ENCODE measurements at places on chromosomes 3 and 15.

DNA sequence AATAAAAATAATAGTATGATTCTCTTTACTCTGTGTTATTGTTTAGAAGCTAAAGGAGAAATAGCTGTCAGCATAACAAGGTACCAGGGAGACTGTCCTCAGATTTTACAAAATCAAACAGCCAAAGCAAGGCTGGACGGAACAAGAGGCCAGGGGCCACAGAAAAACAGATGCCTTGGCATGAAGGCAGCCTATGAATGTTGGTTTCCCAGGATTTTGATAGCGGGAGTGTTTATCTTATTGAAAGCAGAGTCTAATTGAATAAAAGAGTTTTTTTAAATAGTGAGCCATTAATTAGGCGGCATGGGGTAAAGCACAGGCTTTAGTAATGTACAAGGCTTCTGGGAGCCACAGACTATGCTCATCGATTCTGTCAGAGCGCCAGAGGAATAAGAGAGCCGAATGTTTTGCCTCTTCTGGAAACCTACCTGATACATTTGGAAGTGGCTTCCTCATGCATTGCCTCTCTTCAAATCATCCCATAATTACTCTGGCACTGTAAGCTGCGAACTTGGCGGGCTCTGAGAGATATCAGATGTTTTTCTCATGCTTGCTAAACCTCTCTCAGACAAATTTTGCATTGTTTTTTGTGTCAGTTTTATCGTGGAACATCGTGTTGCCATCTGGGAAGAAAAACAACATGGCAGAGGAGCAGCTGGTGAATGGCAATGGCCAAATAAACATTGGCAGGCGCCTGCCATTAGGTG is 30.4 kb upstream of the TMCO5A start:
- DNase-seq = no peak

DNA sequence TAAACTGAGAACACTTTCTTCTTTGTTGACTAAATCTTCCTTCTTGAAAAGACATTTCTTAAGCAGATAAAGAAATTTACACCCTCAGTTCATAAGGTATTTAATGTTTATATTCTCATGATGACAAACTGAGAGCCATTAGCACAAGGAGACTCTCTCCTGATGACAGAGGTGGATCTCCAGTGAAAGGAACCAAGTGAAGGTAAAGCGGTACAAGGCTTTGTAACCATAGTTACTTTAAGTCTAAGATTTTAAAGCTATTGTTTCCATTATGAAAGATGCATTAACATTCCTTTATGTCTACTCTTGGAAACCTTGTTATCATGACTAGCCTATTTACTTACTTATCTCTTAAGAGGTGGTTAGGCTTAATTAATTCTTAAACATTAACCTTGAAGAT is 737.1 kb downstream of the MECOM start:
- no peak for DNase-seq

DNA sequence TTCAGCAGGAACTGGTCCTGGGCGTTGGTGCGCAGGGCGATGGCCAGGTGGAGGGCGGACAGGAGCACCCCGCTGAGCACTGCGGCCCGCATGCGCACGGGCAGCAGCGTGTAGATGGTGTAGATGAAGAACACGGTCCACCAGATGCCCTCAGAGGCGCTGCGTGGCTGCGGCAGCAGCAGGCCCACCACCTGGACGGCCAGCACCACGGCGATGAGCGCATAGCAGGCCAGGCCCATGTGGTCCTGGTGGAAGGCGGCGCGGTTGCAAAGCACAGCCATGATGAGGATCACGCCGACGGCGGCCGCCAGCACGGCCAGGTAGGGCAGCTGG is 1.5 kb downstream of the ADCY5 start:
- no peak for DNase-seq

- no peak for DNase-seq
Measured at GRCh38 chr3:193574488-193575070, 18.4 kb upstream of the OPA1 start.

GRCh38 chr3:144879701-144880100 is 908.1 kb downstream of the DIPK2A start:
- DNase-seq = no peak

- no peak for DNase-seq
Measured at GRCh38 chr3:37979541-37980461, 10.8 kb upstream of the VILL start.

DNA sequence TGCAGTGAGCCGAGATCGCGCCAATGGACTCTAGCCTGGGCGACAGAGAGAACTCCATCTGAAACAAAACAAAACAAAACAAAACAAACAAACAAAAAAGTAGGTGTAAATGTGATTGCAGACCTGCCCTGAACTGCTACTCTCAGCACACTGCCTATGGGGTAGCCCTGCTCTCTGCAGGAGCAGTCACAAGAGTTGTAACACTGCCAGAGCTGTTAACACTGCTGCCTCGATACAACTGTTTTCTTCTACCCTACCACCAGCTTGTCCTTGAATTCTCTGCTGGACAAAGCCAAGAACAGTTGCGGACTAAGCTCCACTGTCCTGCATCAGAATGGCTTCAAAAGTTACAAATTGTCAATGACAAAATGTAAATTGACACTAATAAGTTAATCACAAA is 89.3 kb downstream of the ALCAM start:
- no peak for DNase-seq

GRCh38 chr3:139342054-139342453 is 1.8 kb upstream of the MRPS22 start:
- DNase-seq = no peak

- DNase-seq = no peak
Measured at GRCh38 chr3:33597257-33597689, 120.8 kb downstream of the CLASP2 start.

DNA sequence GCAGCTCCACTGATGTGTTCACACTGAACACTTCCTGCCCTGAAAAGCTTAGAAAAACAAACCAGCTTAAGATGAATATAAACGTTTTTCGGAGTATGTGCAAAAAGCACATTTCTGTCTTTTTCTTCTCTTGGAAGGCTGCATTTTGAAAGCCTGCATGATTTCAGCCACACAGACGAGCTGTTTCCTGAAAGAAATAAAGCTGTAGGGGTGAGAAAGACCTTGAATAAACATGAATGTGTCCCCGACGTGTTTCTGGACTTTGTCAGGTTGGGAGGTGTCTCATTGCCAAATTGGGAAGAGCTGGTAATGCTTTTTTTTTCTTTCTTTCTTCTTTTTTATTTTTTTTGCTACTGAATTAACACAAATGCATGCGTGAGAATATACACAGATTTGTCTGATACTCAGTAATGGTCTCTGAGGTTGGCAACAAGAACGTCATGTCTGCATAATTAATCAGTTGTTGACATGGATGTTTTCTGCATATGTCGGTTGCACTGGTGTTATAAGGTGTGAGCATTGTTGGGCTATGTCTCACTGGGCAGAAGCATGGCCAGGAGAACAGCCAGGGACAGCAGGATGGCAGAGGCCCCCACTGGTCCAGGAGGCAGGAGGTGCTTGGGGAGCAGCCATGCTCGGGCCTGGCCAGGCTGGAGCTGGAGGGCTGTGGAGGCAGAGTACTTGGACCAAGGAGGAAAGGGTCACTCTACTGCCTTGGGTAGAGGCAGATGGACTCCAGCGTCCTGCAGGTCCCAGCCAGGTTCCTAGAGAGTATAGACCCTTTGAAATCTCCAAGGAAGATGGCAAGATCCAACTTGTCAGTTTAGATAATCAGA is 39.0 kb downstream of the ADAMTSL3 start:
- DNase-seq = no peak

DNA sequence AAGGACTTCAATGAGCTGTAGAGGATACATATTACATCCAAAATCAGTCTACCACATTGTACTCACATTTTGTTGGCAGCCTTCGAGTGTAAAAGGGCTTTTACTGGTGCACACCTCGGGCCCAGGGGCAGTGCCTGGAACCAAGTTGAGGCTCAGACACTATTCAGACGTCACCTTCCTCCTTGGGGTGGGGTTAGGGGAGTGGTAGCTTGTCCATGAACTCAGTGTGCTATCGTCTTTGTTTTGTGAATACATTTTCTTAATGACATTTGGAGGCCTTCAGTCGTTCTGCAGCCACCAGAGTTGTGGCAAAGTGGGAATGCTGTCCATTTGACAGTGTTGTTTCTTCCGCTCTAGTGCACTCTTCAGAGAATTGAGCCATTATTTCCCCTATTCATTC is 114.2 kb downstream of the PGPEP1L start:
- no peak for DNase-seq

DNA sequence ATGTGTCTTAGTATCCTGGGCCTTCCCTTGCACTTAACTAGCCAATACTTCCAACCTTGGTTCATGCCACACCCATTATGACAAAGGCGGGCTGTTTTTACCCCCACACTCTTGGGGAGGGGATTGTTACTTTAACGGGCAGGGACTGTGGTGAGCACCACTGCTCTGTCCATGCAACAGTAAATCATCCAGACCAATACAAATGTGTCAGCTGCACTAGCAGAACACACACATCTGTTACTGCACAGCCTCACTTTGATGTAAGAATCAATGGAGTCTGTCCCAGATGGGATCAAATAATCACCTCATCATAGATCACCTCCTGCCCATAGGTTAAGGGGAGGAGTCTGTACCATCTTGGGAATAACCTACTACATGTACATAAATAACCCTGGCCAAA is 58.1 kb downstream of the NPAP1 start:
- no peak for DNase-seq

- DNase-seq = no peak
Measured at GRCh38 chr15:66644869-66645268, 57.2 kb upstream of the SMAD6 start.

- no peak for DNase-seq
Measured at GRCh38 chr15:89335298-89336041, 846 bp upstream of the POLG start.

DNA sequence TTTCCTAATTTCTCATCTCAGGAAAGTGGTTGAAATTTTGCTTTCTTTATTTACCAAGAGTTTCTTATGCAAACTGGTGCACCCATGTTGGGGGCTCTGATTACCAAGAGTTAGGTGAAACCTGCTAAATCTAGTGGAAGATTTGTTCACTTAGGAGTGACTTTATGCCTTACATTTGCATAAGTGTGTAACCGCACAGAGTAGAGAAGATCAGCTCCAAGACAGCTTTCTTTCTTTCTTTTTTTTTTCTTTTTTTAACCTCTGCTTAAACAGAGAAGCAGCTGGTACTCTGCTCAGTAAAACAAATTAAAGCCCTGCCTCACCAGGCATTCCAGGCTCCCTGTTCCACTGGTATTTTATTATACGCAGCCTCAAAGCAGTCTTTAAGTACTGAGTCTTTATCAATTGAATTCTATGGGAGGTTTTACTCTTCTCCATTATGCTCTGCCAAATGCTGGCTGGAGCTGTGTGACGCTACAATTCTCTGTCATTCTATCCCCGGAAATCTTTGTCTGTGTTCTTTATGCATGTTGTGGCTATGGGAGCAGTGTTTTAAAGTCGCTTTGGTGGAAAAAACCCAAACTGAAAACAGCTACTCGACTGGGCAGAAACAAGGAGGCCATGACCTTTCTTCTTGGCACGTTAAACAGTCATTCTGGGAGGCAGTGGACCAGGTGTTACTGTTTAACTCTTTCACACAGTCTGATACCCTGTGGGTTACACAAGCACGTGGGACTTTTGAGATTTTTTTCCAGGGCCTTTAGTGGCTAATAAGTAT is 55.2 kb upstream of the GBE1 start:
- no peak for DNase-seq

GRCh38 chr3:71584394-71585011 is 975 bp upstream of the FOXP1 start:
- DNase-seq = peak; percentile 39

DNA sequence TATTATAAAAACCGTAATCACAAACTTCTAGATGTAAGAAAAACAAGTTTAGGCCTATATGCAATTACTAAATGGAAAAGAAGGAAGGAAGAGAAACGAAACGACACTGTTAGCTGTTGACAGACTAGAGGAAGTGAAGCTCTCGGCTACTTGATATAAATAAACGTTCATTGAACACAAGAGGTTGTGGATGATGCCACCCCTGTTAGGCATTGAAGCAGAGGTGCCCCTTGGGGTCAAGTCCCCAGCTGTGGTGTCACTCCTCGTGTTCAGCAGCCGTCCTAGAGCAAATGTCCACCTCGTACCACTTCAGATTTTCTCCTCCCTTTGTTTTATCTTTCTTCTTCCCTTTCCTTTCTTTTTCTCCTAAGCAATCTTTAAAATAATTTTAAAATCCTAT is 146.5 kb upstream of the UBE2E1 start:
- no peak for DNase-seq

- no peak for DNase-seq
Measured at GRCh38 chr3:32499585-32499984, 3.1 kb downstream of the CMTM6 start.

Measured in urothelium cell line (cell line).